ENCODE measurements at places on chromosomes 3 and 15. TPM values are rescaled to one million over a fixed set of nuclear protein-coding genes. Genes with fewer than 3 reads are reported as not detected.

The IL5RA gene
- not detected for total RNA-seq

DNA sequence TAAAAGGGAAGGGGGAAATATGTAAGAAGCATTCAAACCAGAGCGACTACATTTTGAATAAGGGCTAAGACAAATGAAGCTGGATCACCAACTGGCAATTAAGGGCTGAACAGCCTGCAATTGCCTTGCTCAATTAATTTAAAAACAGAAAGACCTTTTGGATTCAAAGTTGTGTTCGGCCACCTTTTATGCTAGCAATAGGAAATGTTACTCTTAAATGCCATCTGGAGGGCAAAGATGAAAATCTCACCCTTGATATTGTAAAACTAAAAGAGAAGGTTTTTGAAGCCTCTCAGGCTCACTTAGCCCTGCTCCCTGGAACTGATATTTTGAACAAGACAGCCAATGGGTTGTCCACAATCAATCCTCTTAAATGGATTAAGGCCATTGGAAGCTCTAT lies 44.2 kb downstream of the ACAD9 start:
- DNase-seq, result no peak

DNA sequence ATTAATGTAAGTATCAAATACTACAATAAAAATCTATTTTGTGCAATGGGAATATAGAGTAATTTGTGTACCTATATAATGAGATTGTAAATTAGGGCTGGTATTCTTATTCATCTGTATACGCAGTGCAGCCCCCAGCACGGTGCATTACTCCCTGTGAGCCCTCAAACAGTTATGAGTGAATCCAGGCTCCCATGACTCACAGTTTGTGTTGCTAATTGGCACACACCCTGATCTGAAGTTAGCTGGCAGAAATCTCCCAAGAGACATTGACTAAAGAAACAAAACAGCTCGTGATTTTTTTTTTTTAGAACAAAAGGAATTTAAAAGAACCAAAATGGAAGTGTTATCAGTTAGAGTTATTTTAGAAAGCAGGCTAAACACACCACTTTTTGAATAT lies 15.7 kb downstream of the GK5 start:
- DNase-seq, result no peak

DNA sequence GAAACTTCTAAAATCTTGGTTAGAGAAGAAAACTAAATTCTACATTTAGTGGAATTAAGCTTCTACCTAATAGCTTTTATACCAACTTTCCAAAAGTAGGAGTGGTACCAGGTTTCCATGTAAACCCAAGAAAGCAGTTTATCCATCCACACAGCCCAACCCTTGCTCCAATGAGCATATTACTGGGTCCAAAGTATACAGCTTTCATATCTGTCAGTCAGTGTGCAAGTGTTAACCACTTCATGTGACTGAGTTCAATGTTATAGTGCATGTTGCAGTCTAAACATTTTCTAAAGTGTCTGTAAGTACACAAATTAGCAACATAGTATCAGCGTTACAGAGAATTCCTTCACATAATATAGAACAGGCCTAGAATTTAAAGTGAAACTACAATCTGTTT lies 73.2 kb downstream of the C3orf70 start:
- no peak for DNase-seq

DNA sequence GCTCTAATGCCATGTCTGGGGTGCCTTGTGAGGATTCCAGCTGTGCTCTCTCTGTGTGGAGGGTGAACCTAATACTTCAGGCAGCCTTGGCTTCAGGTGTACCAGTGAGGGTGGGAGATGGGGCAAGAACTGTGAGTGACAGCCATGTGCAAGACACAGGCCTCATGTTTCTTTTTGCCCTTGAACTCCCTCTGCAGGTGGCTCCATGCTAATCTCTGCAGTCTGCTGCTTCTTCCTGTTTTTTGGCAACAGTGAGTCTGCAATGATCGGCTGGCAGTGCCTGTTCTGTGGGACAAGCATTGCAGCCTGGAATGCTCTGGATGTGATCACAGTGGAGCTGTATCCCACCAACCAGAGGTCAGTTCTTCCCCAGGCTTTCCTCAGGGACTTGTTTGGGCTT lies 189.3 kb downstream of the SV2B start:
- peak; percentile 75 for DNase-seq

All from endodermal cell (in vitro differentiated cells).